ENCODE measurements at places on chromosomes 5 and 9. TPM values are rescaled to one million over a fixed set of nuclear protein-coding genes. Genes with fewer than 3 reads are reported as not detected.

APBB3 gene
- 103 TPM for total RNA-seq

COL27A1 gene
- total RNA-seq: 3.9 TPM

SLC6A3 gene
- total RNA-seq: 22.4 TPM

FOXD4L5 gene
- total RNA-seq: not detected

FGF10 gene
- total RNA-seq: not detected

RMND5B gene
- 51.3 TPM for total RNA-seq

PSIP1 gene
- total RNA-seq: 114 TPM

IL17B gene
- total RNA-seq: 0.88 TPM

LCN1 gene
- not detected for total RNA-seq

CCL21 gene
- total RNA-seq: not detected

PCDHB9 gene
- total RNA-seq: 12.2 TPM

DNA sequence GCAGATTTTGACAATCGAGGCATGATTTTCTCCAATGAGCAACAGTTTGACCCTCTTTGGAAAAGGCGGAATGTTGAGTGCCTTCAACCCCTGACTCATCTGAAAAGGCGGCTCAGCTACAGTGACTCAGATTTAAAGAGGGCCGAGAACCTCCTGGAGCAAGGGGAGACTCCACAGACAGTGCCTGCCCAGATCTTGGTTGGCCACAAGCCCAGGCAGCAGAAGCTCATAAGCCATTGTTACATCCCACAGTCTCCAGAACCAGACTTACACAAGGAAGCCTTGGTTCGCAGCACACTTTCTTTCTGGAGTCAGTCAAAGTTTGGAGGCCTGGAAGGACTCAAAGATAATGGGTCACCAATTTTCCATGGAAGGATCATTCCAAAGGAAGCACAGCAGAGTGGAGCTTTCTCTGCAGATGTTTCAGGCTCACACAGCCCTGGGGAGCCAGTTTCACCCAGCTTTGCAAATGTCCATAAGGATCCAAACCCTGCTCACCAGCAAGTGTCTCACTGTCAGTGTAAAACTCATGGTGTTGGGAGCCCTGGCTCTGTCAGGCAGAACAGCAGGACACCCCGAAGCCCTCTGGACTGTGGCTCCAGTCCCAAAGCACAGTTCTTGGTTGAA lies 13.6 kb downstream of the PTPDC1 start:
- no peak for DNase-seq

GRCh38 chr5:134041570-134042411 lies 37.0 kb upstream of the VDAC1 start:
- no peak for DNase-seq

DNA sequence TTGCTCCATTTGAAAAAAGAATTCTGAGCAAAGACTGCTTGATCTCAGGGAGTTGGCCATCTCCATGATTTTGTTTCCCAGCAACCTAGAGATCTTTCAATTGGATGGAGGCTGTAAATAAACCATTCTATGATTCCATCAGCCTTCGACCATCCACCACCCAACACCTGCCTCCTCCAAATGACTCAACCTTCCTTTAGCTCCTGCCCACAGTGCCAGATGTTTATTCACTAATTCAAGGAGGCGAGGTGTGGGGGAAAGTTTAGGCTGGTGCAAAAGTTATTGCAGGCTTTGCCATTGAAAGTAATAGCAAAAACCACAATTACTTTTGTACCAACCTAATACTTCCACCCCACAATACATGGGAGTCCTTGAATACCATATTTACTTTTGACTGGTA lies 327.5 kb downstream of the CAAP1 start:
- DNase-seq: no peak

DNA sequence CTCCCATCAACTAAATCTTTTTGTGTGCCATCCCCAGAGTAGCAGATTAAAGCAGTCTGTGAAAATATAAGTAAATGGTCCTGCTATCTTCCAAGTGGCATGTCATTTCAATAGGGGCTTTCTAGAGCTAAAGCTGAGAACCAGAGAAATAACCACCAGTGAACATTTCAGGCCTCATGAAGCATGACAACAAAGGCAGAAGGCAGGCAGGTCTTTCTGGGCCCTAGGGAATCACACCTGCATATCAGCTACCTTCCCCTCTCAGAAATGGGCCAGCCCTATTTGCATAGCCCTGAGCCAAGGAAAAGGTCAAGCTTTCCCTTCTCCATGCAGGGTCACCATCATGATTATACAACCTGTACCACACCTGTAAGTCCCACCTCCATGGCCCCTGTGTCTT lies 205.3 kb downstream of the DEPDC1B start:
- no peak for DNase-seq

DNA sequence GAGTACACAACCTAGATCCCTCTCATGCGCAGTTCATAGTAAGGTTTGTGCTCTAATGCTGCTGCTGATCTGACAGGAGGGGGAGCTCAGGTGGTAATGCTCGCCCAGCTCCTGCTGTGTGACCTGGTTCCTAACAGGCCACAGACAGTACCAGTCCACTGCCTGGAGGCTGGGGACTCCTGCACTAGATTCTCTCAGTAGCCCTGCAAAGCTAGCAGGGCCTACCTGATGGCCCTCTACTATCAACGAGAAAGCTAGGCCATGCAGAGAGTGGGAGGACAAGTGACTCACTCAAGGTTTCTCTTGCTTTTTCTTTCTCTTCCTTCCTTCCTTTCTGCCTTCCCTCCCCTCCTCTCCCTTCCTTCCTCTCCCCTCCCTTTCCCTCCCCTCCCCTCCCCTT lies 55.1 kb upstream of the TEX48 start:
- DNase-seq: no peak

- DNase-seq: no peak
Measured at GRCh38 chr9:132955768-132956167, 11.4 kb upstream of the TSC1 start.

DNA sequence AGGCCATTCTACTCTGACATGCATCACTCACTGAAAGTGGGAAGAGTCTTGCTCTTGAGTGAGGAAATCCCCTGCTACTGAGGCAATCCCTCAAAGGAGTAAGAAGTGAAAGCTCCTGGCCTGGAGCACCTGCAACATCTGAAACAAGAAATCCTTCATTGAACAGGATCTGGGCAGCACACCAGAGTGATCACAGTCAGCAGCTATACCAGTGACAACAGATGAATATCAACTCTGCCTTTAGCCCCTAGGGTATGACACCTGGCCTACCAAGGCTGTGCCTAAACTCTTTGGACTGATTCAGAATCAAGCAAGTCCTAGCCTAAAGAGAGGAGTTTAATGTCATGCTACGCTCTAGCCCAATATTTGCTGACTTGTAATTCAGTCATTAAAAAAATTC lies 156.2 kb upstream of the CCDC152 start:
- no peak for DNase-seq

DNA sequence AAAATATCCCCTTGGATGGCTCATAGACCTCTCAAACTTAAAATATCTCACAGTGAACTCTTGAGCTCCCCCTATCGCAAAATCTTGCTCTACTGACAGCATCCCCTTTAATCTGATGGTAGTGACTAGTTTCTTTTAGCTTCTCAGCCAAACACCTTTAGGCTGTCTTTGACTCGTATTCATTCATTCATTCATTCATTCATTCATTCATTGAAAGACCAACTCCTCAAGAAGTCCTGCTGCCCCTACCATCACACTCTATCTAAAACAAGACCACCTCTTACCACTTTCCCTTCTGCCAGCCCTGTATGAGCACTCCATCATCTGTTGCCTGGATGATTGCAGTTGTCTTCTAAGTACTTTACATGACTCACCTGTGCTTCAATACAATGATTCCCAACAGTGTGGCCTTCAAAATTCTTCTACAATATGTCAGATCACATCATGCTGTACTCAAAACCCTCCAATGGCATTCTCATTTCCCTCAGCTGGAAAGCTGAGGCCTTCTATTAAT lies 46.8 kb downstream of the ITGA2 start:
- DNase-seq: no peak

GRCh38 chr9:99172124-99173091 lies 49.3 kb downstream of the ALG2 start:
- DNase-seq: peak; percentile 81

- no peak for DNase-seq
Measured at GRCh38 chr9:105633411-105633810, 28.8 kb upstream of the TAL2 start.

GRCh38 chr9:36400332-36401163 lies 479 bp upstream of the RNF38 start:
- DNase-seq: peak; percentile 93

- no peak for DNase-seq
Measured at GRCh38 chr9:113548221-113549041, 84.9 kb downstream of the RGS3 start.

DNA sequence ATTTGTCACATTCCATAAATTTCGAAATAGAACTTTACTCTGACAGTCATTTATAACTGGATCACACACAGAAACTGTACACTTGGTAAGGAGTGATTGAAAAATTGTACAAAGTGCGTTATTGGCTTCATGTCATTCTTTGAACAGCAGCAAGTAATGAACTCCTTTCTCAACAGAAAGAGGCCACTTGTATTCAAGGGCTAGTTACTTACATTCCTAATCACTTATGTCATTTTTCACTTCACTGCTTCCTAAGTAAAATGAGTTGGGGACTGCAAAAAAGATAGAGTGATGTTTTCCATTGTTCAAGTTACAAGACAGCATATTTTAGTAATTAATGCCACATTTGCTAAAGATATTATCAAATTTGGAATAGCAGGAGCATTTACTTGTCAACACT lies 893.2 kb downstream of the DTWD2 start:
- no peak for DNase-seq

DNA sequence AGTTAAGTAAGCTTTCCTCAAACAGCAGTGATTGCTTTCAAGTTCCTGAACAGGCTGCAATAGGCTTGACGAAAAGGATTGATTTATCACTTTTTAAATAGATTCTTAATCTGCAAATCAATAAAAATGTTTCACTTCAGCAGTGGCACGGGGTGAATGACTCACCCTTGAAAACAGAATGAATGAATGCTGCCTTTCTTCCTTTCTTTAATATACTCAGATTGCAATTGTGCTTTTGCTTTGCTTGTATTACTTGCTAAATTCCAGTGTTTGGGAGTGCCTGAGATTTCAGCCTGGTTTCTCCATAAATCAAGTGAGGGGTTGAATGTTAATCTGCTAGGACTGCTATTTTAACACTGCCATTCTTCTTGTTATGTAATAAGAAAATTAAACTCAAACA lies 1293.8 kb downstream of the PTPRD start:
- no peak for DNase-seq

- no peak for DNase-seq
Measured at GRCh38 chr5:150402229-150402773, 10.4 kb downstream of the CD74 start.

GRCh38 chr9:79661886-79662536 lies 90.2 kb downstream of the TLE4 start:
- no peak for DNase-seq

GRCh38 chr9:106829666-106830408 lies 33.1 kb upstream of the ZNF462 start:
- DNase-seq: no peak
